ENCODE measurements at places on chromosomes 2 and 18.

- DNase-seq, result no peak
Observed at GRCh38 chr2:3982160-3982559, 278.8 kb downstream of the DCDC2C start.

GRCh38 chr2:230947908-230948365 is 22.9 kb upstream of the GPR55 start:
- DNase-seq, result no peak

DNA sequence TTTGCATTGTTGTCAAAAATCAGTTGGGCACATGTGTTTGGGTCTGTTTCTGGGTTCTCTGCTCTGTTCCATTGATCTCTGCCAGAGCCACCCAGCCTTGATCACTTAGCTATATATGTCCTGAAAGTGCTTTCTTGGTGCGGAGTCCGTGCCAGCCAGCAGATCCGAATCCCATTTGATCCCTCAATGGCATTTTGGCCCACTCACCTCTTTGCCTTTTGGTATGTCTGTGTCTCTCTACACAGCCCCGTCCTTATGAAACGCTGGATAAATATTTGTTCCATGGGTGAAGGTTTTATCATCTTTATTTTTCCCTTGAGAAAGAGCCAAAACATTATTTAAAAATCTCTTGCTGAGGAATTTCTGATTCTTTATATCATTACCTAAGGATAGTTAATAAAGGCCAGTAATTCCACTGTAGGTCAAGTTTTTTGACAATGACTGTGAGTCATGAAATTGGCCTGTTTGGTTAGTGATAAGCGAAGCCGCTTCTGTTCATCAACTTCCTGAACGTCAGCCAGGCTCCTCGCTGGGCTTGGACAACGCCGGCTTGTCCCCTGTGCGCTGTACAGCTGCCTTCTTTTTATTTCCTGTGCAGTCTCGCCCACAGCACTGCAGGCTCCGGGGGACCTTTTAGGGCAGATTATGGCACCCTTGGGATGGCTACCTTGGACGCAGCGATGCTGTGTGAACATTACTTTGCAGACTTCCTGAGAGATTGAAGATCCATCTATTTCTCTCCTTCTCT is 24.9 kb downstream of the MTCL1 start:
- DNase-seq, result peak; percentile 84

DNA sequence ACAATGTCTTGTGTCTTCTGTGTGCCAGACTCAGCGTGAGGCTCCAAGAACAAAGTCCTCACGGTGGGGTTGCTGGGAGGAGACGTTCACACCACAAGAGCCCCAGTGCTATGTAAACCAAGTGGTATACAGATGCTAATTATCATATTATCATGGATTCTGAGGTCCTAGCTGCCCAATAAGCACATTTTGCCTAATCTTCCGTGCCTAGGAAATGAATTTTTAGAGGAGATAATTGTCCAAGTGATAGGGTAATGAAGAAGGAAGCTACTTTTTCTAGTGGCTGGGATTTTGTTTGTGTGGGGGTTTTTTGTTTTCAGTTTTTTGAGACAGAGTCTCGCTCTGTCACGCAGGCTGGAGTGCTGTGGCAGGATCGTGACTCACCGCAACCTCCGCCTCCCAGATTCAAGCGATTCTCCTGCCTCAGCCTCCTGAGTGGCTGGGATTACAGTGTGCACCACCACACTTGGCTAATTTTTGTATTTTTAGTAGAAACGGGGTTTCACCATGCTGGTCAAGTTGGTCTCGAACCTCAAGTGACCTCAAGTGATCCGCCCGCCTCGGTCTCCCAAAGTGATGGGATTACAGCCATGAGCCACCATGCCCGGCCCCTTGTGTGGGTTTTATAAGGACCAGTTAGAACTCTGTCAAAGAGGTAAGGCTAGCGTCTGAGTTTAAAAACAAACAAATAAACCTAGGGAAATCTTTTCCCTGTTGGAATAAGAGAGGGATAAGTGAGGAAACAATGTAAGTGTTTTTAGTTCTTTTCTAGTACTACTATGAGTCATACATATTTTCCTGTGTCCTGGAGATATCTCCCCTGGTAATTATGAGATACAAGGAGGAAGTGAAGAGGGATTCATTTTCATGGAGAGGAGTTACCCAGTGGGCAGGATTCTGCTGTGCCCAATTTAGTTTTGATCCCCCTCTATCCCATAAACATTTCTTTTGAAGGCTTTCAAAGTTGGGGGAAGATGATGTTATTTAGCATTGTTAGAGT is 9.5 kb upstream of the SMAD7 start:
- no peak for DNase-seq

DNA sequence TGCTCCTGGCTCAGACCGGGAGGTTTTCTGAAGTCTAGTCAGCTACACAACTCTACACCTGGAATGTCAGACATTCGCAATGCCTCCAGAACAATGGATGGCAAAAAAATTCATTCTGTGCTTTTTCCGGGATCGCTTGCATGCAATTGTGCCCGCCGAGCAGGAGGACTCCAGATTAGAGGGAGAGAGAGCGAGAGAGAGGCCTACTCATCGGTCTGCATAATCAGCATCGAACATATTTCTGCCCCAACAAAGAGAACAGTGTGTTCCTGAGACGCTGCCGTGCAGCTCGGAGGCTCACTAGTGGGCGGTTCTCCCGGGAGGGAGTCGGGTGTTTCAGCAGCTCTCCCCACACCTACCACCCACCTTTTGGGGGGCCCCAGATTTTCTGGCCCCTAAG is 117.1 kb downstream of the KLHL29 start:
- DNase-seq, result no peak

GRCh38 chr2:157771234-157771633 is 104.9 kb downstream of the ACVR1 start:
- no peak for DNase-seq
